ENCODE measurements at places on chromosomes 3 and 15. TPM values are rescaled to one million over a fixed set of nuclear protein-coding genes. Genes with fewer than 3 reads are reported as not detected.

GOLGA6L10 gene
- total RNA-seq: 2.1 TPM

ADAMTS17 gene
- 6.8 TPM for total RNA-seq

MYO1E gene
- total RNA-seq: 50.8 TPM

FBN1 gene
- 79.9 TPM for total RNA-seq

PIGZ gene
- 2.2 TPM for total RNA-seq

PIGX gene
- 24.9 TPM for total RNA-seq

ZDHHC19 gene
- total RNA-seq: 20.4 TPM

GABRA5 gene
- not detected for total RNA-seq

ZNF619 gene
- 8.3 TPM for total RNA-seq

ACTRT3 gene
- 1.1 TPM for total RNA-seq

DNA sequence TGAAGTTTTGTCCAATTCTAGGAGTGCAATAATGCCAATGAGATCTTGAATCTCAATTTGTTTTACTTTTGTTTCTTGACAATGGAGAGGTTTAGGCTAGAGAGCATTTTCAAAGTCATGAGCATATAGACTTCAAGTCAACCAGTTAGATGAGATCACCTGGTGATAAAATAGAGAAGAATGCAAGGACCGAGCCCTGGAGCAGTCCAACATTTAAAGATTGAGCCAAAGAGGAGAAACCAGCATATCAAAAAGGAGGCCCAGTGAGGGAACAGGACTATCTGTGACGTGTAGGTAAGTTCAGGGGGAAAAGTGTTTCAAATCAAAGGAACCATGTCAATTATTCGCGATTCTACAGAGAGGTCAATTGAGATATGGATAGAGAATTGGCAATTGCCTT lies 1.7 kb upstream of the PIAS1 start:
- no peaks in the 10 kb centered on the region for H3K36me3 ChIP-seq
- no peaks in the 10 kb centered on the region for H3K27me3 ChIP-seq
- no peak for DNase-seq
- no peak overlapping the region for H3K4me3 ChIP-seq
- H3K4me1 ChIP-seq: peaks cover 22% of the 10 kb centered on the region
- no peak overlapping the region for H3K27ac ChIP-seq

DNA sequence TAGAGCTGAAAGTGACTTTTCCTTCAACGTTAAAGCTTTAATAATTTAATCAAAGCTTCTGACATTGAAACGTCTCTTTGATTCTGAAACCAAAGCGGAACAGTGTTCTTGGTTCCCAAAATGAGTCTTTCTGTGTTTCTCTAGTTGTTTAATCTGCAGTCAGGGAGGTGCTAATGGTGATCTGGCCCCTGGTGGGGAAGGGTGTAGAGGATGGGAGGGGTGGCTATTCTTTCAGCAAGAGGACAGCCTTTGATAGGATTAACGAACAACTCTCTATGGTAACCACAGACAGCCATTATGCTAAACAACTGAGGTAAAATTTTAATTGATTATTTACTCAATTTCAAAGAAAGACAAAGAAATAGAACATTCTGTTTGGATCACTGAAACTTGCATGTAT lies 79.9 kb upstream of the CADPS start:
- no peak overlapping the region for H3K4me3 ChIP-seq
- no peak for DNase-seq
- no peaks in the 10 kb centered on the region for H3K27me3 ChIP-seq
- no peak overlapping the region for H3K27ac ChIP-seq

DNA sequence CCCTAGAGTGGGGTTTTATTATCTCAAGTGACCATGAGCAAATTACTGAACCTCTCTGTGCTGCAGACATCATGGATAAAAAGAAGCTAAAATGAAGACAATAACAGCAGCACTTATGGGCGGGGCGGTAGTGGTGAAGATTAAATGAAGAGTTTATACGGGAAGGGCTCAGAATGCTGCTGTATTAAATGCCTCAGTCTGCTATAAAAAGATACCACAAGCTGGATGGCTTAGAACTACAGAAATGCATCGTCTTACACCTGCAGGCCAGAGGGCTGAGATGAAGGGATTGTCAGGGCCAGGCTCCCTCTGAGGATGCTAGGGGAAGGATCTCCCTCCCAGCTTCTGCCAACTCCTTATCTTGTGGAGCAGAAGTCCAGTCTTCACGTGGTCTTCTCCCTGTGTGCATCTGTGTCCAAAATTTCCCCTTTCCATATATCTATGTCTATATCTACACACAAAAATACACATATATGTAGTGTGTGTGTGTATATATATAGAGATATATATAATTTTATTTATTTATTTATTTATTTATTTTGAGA lies 2.9 kb downstream of the ALG1L2 start:
- H3K4me3 ChIP-seq: no peak overlapping the region
- DNase-seq: no peak
- no peak overlapping the region for H3K27ac ChIP-seq

GRCh38 chr3:168327856-168328255 lies 232.1 kb upstream of the GOLIM4 start:
- no peak for DNase-seq
- H3K4me3 ChIP-seq: no peak overlapping the region
- no peaks in the 10 kb centered on the region for H3K36me3 ChIP-seq
- H3K27ac ChIP-seq: no peak overlapping the region

DNA sequence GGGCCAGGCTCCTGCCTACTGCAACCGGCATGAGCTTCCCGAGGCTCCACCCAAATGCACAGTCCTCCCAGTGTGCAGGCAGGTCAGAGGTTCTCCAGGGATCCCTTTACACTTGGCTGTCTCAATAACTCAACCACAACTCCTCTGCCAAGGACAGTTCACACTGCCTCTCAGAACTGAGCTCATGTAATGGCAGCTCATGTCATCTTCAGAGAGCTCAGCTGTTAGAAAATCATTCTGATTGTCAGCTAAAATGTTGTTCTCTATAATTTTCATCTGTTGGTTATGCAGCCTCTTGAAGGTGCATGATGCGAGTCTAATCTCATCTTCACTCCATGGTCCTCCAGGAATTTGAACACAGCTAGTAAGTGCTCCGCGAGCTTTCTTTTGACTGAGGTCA lies 76.7 kb downstream of the SST start:
- H3K4me1 ChIP-seq: no peaks in the 10 kb centered on the region
- H3K27me3 ChIP-seq: no peaks in the 10 kb centered on the region
- no peak overlapping the region for H3K4me3 ChIP-seq
- no peaks in the 10 kb centered on the region for H3K36me3 ChIP-seq
- DNase-seq: no peak
- H3K27ac ChIP-seq: no peak overlapping the region

GRCh38 chr15:50471072-50471471 lies 46.9 kb downstream of the USP8 start:
- H3K36me3 ChIP-seq: peaks cover 35% of the 10 kb centered on the region
- H3K4me1 ChIP-seq: no peaks in the 10 kb centered on the region
- no peak overlapping the region for H3K4me3 ChIP-seq
- H3K27me3 ChIP-seq: no peaks in the 10 kb centered on the region
- no peak overlapping the region for H3K27ac ChIP-seq
- no peak for DNase-seq

DNA sequence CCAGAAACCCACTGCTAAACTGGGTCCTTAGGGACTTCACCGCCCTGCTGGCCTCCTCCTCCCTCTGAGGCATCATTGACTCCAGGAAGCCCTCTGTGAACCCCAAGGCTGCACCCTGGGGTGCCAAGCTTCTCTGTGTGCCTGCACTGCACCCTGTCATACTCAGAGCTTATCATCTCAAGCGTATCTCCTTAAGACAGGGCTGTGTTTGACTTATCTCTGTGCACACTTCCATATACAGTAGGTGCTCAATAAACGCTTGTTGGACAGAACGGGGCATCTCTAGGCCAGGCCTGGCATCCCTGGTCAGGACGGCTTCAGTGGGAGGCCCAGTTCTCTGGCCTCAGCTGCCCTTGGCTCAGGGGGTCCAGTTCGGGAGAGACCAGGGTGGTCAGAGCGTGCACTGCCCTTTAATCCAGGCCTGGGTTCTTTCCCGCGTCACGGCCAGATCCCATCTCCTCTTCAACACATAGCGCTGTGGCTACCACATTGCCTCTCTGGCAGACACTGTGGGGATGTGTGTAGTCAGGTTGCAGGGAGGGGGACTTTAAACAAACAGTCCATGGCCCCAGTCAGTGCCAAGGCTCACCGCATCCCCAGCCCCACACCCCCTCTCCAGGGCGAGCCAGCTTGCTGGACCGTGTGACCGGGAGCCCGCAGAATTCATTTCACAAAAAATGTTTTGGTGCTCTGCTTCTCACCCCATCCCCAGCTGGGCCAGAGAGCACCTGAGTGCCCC lies 33.4 kb downstream of the MAGEF1 start:
- H3K27ac ChIP-seq: no peak overlapping the region
- no peaks in the 10 kb centered on the region for H3K36me3 ChIP-seq
- no peak overlapping the region for H3K4me3 ChIP-seq
- H3K27me3 ChIP-seq: no peaks in the 10 kb centered on the region

GRCh38 chr15:44092221-44092620 lies 102.8 kb downstream of the FRMD5 start:
- H3K27ac ChIP-seq: no peak overlapping the region
- no peaks in the 10 kb centered on the region for H3K4me1 ChIP-seq
- no peak overlapping the region for H3K4me3 ChIP-seq
- no peaks in the 10 kb centered on the region for H3K36me3 ChIP-seq

DNA sequence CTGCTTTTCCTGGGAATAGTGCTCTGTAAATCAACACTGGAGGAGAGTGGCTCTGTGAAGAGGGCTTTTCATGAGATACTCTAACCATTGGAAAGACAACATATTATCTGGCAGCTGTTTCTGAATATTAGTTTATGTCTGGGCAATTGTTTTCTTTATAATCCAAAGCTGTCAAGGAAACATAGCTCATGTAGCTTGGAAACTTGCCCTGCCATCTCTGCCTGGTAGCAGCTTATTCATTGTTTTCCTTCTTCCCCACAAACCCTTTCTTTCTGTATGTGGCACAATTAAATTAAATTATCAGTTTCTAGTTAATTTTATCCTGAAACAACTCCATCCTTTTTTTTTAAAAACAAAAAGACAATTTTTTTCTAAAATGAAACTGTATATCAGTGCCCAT lies 160.0 kb downstream of the EDEM1 start:
- no peaks in the 10 kb centered on the region for H3K27me3 ChIP-seq
- DNase-seq: no peak
- H3K27ac ChIP-seq: no peak overlapping the region
- H3K36me3 ChIP-seq: no peaks in the 10 kb centered on the region
- no peaks in the 10 kb centered on the region for H3K4me1 ChIP-seq

- H3K27me3 ChIP-seq: no peaks in the 10 kb centered on the region
- H3K36me3 ChIP-seq: no peaks in the 10 kb centered on the region
- DNase-seq: peak; percentile 66
- H3K4me1 ChIP-seq: peaks cover 15% of the 10 kb centered on the region
These were observed 3.9 kb upstream of the CCDC9B start for GRCh38 chr15:40344631-40345120.

- no peaks in the 10 kb centered on the region for H3K27me3 ChIP-seq
- no peak overlapping the region for H3K27ac ChIP-seq
- peaks cover 23% of the 10 kb centered on the region for H3K4me1 ChIP-seq
These were observed 168.8 kb downstream of the ECT2 start for GRCh38 chr3:172919297-172919683.

- H3K36me3 ChIP-seq: no peaks in the 10 kb centered on the region
- peak overlapping the region; percentile 9 for H3K27ac ChIP-seq
- H3K4me1 ChIP-seq: peaks cover 57% of the 10 kb centered on the region
These were observed 51.6 kb downstream of the CACNA1D start for GRCh38 chr3:53545996-53546359.

- no peak overlapping the region for H3K27ac ChIP-seq
- H3K4me1 ChIP-seq: no peaks in the 10 kb centered on the region
- no peaks in the 10 kb centered on the region for H3K27me3 ChIP-seq
- H3K36me3 ChIP-seq: no peaks in the 10 kb centered on the region
These were observed 4.9 kb upstream of the RPN1 start for GRCh38 chr3:128655531-128655930.

DNA sequence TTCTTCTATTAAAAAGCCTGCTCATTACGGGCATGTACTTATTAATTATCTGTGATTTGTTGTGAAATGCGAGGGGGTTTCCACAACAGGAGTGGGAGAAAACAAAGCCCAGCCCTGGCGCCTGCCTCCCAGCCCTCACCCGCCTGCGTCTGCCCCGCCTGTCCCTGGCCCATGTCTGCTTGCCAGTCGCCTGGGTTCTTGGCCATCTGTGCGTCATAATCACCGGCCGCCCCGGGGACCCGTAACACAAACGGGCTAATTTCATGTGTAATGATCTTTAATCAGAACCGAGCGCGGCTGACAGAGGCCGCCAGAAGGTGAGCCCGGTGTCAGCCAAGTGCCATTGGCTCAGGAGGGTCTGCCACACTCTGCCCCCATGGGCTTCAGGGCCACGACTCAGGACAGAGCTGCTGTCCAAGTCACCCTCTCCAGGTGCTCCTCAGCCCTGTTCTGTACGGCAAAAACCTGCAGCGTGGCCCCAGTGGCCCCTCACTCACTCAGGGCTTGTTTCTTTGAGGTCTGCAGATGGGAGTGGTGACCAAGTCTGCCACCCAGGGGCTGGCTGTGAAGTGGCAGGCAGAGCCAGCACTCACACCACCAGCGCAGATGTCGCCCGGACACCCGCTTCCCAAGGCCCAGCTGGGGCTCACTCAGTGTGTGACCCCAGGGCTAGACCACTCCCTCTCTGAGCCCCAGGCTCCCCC lies 28.8 kb upstream of the TMEM115 start:
- no peak overlapping the region for H3K27ac ChIP-seq
- DNase-seq: no peak
- H3K27me3 ChIP-seq: no peaks in the 10 kb centered on the region

DNA sequence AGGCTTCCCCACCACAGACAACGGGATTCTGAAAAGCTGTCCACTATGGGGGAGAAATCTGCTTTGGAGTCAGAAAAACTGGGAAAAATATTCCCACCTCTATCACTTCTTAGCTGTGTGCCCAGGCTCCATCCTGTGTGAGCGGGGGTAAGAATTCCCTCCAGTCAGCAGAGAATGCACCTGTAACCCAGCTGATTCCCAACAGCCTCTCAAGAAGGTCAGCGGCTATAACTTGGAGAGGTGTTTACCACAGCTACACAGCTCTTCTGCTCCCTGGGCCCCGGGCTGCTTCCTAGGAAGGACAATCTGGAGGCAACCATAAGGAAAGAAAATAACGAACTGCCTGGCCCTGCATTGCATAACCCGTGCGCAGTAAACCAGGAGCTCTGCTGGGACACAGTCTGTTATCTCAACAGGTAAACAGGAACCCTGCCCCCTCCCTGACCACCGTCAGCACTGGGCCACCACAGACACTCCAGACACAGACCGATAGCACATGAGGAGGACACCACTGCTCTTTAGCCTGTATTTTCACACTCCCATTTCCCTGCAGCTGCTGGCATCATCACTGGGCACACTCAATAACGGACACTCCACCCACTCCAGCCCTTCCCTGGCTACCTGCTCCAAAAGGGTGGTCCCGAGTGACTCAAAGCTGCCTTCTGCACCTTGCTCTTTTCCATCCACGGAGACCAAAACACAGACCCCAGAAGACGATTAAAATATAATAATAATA lies 2.1 kb downstream of the RAB43 start:
- peak overlapping the region; percentile 96 for H3K4me3 ChIP-seq
- H3K4me1 ChIP-seq: peaks cover 47% of the 10 kb centered on the region
- no peaks in the 10 kb centered on the region for H3K36me3 ChIP-seq
- DNase-seq: no peak

Measured in adrenal gland (tissue), 19 donors.